ENCODE measurements at places on chromosomes 2 and 18.
A peak's percentile ranks its signal among the peaks of the same experiment; 100 is the strongest.

DNA sequence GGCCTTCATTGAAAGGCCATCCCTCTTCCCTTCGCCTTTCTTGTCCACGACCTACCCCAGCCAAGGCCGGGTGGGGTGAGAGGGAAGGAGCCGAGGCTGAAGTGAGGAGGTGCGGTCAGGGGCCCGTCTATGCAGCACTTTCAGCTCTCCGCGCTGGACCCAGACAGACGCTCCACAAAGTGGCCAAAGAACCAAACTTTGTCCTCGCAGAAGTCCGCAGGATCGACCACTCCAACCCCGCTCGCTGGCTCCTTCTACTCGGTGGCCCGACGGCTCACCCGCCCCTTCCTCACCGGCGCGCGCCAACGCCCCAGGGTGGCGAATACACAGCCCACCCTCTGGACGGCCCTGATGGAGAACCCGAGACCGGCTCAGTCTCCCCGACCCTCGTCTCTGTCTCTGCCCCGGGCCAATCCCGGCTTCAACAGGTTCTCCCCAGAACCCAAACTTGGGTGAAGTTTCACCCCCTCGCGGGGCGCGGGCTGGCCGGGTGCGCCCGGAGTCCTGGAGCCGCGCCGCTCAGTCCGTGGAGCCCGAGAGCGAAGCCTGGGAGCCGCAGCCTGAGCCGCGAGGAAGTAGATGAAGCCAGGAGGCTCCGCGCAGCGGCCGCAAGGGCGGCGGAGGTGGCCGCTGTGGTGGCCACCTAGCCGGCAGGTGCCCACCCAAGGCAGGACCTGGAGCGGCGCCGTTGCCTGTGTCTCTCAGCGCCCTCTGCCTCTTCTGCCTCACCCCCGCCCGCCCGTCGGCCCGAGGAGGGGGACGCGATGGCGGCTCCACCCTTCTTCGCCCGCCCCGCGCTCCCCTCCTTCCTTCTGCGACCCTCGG, 26.7 kb upstream of the ALPP start:
- DNase-seq, result no peak

- no peak for DNase-seq
Measured at GRCh38 chr2:143564419-143564818, 435.2 kb downstream of the ARHGAP15 start.

DNA sequence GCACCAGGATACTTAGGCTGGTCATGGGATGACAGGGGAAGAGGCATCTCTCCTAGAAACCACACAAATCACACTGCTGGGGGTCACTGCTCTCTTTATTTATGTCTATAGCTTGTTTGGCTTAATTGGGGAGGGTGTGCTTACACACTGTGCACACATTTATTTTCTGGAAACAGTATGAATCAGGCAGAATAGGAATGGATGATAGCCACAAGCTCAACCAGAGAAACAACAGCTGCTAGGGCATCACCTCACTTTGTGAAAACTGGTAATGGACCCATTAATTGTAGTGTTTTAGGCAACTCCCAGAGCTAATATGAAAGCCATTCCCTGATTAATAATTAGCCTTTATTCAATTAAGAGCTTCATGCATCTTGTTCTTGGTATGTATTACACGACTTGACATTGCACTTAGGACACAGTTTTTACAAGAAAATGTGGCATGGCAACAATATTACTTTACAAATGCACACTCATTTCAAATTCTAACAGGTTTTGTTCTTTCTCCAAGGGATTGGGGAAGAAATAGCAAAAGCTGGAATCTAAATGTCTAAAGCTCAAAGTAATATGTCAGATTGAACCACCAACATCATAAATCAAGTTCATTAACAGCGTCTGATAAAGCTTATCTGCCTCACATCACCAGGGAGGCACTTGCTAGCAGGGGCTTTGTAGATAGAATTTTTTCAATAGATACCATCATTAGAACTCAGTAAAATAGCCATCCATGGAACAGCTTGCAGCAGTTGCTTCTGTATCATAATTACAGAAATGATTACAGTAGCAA, 361.9 kb upstream of the FSHR start:
- DNase-seq, result no peak

- DNase-seq, result no peak
Measured at GRCh38 chr2:147630585-147630984, 214.2 kb upstream of the ACVR2A start.

GRCh38 chr18:76232779-76233178, 262.3 kb downstream of the ZNF516 start:
- DNase-seq, result no peak

DNA sequence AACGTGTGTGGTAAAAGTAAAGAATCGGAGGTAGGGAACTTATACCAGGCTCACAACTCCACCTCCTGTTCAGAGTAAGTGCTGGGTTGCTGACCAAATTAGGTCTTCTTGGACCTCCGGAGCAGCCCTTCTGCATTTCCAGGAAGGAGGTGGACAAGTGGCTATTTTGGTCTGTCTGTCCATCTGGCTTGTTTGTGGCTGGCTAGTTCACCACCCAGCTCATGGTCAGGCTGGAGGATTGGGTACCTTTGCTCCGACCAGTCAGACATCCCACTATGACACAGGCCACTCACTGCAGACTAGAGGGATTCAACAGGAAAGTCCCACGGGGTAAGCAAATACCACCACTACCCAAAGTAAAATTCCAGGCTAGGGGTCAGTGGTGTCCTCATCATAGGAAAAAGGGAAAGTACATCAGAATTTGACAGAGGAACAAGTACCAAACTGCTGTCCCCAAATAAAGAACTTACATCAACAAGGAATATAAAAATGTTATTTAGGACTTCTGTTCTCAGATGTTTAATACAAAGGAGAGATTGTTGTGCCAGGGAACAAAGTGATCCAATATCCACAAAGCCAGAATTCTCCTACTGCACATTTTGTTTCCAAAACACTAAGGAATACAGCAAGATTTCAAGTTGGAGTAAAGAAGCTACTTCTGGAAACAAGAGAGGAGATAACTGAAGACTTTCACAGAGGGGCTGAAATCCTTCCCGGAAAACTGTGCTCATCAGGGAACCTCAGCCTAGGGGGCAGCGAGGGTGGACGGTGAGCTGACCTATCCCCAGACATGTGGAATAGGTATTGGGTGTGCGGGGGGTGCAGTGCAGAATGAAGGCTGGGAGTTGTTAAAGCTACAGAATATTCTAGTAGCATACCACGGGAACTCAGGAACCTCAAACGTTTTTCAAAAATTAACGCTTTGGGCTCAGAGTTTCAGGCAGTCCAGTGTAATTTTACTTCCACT, 56.9 kb downstream of the BCL2 start:
- DNase-seq, result peak; percentile 44

DNA sequence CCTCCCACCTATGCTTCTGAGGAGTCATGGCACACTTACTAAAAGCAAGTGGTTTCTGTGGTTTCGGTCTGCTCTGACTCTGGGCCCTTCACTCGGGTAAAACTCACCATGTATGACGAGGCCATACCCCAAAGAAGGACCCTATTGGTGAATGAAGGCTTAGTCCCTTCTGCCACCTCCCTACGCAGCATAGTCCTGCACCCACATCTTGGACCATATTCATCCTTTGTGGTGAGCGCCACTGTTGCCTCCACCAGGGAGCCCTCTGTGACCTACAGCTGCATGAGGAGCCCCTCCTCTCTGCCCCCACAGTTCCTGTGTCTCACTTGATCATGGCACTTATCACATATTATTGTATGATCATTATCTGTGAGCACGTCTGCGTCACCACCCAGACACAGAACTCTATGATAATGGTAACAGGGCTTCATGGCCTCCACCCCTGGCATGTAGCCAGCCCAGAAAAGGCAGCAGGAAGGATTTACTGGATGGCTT, 113.3 kb downstream of the TFCP2L1 start:
- no peak for DNase-seq

Measured in DMS79 treated with DMSO at 0.1 percent for 48 hours (cell line).